ENCODE measurements at places on chromosomes 11 and 22. TPM values are rescaled to one million over a fixed set of nuclear protein-coding genes. Genes with fewer than 3 reads are reported as not detected.

Gene MISFA
- 1.3 TPM for total RNA-seq

Gene CDON
- 72.9 TPM for total RNA-seq

Gene MMP8
- total RNA-seq, result not detected

Gene RPL3
- total RNA-seq, result 1,222 TPM

Gene SPCS2
- 12.2 TPM for total RNA-seq

Gene ZC3H12C
- total RNA-seq, result 33.5 TPM

Gene MRGPRX3
- total RNA-seq, result not detected

Gene EIF3F
- total RNA-seq, result 182 TPM

Gene SGSM1
- total RNA-seq, result 18.2 TPM

Gene RIC3
- total RNA-seq, result 61.0 TPM

Gene PGA3
- total RNA-seq, result not detected

Gene HTATIP2
- 2.8 TPM for total RNA-seq
